Stimulated activated CD8-positive, alpha-beta memory T cell treated with anti-CD3 and anti-CD28 coated beads, Interleukin-15, amount 100 ng/mL, for 4 hours (primary cell): ENCODE measurements at places on chromosomes 6 and 20.

- no peak for DNase-seq
Measured at GRCh38 chr20:37490663-37491350, 30.2 kb upstream of the NNAT start.

GRCh38 chr6:146434732-146435390 is 108.8 kb upstream of the RAB32 start:
- no peak for DNase-seq

- no peak for DNase-seq
Measured at GRCh38 chr6:55499591-55499990, 79.4 kb downstream of the HMGCLL1 start.

GRCh38 chr6:150046943-150047342 is 21.6 kb upstream of the RAET1L start:
- no peak for DNase-seq

- DNase-seq = no peak
Measured at GRCh38 chr6:148959008-148959407, 212.2 kb downstream of the UST start.

DNA sequence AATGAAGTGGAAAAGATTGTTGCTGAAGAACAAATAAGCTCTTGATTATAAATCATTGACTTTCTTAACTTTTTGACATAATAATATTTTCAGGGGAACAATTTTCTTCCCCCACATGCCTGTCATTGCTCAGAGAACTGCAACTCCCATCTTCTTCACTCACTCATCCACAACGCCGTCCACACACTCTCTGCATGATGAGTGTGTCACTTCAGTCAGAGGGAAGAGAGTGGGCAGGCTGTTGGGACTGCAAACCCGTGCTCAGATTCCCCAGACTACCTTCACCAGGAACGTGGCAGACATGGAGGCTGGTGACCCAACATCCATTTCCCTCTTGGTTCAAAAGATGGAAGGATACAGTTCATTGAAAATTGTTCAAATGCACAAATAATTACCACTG is 650.8 kb downstream of the PRKN start:
- no peak for DNase-seq

GRCh38 chr20:57600320-57601210 is 19.7 kb downstream of the ZBP1 start:
- no peak for DNase-seq

- no peak for DNase-seq
Measured at GRCh38 chr6:4018924-4019236, 60.1 kb downstream of the FAM217A start.

DNA sequence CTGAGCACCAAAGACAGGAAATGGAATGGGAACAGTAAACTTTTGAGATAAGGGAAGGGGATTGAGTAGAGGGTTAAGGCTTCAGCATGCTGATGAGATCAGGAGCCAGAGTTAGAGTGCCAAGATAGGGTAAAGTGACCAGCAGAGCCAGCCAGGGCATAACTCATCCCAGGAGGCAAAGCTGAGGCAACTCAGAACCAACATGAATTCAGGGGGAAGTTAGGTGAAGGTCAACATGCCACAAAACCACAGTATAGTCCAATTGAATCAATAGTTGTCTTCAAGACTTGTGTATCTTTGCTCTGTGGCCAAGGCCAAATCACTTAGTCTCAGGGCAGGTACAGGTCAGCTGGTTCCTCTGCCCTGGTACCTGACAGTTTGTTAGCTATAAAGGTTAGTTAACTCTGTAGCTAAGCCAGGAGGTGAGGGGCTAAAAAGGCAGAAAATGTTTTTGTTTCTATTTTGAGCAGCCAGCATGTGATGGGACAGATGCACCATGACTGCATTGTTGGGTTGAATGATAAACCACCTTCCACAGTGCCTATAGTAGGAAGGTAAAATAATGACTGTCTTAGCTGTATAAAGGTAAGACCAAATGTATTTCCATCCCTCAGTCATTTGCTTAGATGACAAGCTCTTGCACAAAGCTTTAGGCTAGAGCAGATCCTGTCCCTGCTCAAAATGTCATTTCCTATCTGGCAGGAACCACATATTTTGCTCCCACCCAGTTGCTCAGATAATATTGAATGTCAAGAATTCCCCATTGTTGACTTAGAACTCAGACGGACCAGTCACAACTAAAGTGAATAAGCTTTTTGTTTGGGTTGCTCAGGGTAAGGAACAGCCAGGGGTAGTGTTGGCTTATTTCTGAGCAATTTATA is 15.8 kb downstream of the RNF8 start:
- no peak for DNase-seq

DNA sequence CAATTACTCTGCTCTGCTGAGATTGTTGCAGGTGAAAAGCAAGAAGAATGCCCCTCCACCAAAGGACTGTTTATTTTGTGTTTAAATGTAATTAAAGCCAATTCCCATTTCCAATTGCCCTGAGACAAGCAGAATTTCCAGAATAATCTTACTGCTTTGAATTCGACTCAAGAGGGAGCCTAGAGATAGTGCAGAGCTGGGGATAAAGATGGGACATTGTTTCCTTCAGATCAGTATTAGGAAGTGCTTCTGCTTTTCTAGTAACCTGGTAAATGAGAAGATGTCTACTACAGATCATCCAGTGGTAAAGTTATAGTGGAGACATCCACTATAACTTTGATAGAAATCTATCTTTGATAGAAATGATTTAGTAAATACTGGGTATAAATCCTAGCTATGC is 326.9 kb downstream of the UBE3D start:
- DNase-seq = no peak

DNA sequence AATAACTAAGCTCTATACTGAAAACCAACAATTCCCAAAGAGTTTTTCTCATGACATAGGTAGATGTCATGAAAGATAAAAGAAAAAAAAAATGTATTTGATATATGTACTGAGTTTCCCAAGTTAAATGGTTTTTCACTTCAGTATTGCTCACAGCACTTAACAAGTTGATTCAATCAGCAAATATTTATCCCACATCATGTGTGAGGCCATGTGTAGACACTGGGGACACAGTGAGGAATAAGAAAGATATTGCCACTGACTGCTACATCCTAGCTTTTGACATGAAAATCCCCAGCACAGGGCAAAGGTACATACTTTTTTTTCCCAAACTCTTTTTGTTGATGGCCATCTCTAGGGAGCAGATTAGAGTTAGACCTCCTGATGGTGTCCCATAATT is 25.3 kb downstream of the SPTLC3 start:
- DNase-seq = no peak

- peak; percentile 20 for DNase-seq
Measured at GRCh38 chr20:59006864-59007664, at the start of gene CTSZ. Gene CTSZ, minus strand, starts transcription at chr20:59007254. Its CDS starts 126 bp downstream, at chr20:59007128.

GRCh38 chr20:43040427-43040826 is 149.3 kb downstream of the PTPRT start:
- DNase-seq = no peak

DNA sequence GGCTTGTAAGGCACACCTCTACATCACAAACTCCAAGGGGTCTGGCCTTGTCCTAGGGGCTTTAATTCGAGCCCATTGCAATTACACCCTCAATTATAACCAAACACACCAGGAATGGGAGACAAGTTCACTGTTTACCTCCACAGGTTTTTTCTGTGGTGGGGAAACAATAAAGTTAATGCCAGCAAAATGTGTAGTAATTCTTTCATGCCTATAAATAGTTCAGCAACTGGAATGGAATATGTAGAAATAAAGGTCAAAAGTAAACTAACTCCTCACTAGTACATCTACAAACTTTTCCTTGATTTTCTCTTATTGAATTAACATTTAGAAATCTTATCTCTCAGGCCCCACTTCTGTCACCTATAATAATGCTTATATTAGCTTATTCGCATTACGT is 27.1 kb upstream of the RIPK1 start:
- no peak for DNase-seq

DNA sequence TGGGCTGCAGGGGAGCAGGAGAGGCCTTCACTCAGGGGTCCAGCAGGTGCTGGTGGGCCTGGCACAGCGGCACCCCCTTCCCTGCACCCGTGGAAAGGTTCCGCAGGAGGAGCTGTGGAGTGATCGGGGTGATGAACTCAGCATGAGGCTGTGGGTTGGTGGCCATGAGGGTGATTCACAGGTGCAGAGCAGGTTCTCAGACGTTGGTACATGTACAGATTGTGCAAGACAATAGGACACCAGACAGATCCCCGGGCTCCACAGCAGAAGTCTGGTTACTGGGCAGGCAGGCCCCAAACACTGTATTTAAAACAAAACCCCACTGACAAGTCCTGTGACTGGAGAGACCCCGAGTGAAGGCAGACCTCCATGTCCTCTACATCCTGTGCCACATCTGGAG is 151.6 kb upstream of the CDH4 start:
- no peak for DNase-seq

GRCh38 chr6:24431045-24431451 is 28.3 kb downstream of the MRS2 start:
- DNase-seq = no peak

DNA sequence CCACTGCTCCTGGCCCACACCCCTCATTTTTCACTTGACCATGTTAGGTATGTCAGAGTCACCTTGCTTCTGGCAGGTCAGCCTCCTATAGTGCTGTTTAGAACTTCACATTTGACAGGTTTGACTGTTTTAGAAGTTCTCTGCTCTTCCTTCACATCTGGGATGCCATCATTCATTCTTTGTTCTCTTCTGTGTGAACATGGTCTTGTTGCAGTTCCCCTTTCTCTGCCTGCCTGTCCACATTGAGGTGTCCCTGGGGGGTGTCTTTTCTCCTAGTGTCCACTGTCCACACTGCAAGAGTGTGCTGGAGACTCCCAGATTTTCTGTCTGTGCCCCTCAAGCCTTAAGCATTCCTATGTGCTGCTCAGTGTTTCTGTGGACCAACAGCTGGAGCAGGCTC is 89.5 kb downstream of the JARID2 start:
- no peak for DNase-seq

GRCh38 chr6:33126101-33126714 is 50.4 kb downstream of the HLA-DPB1 start:
- peak; percentile 27 for DNase-seq

GRCh38 chr6:26331218-26332073 is 33.6 kb upstream of the BTN3A2 start:
- DNase-seq = no peak

GRCh38 chr20:18858816-18859215 is 45.2 kb downstream of the SCP2D1 start:
- no peak for DNase-seq

DNA sequence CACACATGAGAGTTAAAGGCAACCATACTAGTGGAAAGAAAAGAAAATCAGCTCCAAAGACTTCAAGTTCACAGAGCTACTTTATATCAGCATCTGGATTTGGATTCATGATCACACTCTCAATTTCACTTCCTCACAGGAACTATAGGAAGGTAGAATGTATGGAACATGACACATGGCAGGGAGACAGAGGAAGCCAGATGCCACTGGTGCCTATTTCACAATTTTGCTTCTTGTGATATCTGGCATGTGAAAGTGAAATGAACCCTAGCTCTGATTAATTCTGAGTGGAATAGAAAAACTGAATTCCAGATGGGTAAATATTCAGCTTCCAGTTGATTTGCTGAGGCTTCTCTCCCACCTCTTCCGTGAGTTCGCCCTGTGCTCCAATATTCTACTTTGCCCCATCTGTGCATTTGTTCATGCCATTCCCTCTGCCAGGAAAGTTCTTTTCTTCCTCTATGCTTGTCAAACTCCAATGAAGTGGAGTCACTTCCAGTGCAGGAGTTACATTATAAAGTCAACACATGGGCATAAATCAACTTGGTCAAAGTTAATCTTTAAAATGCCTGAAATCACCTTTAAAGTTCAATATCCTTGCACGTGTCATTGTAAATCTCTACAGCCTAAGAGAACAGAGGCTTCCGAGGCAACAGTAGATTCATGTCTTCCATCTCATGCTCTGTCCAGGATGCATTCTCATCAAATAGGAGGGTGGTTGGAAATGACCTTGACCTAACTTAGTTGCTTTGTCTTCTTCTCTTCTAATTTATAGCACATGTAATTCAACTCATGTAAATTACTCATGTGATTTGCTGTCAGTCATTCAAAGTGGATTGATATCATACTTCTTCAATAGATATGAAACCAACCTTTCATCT is 275.3 kb downstream of the HIVEP2 start:
- no peak for DNase-seq

DNA sequence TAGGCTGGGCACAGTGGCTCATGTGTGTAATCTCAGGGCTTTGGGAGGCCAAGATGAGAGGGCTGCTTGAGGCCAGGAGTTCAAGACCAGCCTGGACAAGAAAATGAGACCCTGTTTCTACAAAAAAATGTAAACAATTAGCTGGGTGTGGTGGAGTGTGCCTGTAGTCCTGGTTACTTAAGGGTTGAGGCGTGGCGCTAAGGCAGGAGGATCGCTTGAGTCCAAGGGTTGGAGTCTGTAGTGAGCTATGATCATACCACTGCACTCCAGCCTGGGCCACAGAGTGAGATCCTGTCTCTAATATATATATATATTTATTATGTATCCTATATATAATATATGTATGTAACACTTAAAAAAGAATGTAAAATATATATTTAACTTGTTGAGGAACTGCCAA is 7.9 kb upstream of the ABRACL start:
- no peak for DNase-seq

- DNase-seq = no peak
Measured at GRCh38 chr20:25726357-25726756, 29.7 kb upstream of the ZNF337 start.

DNA sequence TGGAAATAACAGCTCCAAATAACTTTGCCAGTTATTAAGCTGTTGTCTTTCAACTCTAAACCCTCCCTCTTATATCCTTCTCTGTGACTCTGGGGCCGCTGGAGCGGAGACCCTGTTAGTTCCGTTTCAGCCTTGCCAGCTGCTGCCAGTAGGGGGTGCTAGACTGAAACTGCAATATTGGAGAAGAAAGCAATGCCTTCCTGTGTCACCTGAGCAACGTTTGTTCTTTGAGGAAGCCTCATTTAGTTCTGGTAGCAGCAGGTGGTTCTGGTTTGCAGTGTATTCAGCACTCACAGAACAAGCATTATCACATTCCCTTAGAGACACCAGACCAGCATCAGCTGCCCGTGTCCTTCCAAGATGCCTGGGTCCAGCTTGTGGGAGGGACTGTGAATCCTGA is 22.9 kb upstream of the JAG1 start:
- DNase-seq = no peak

GRCh38 chr6:69729870-69730449 is 66.8 kb downstream of the LMBRD1 start:
- DNase-seq = no peak

- no peak for DNase-seq
Measured at GRCh38 chr6:79724816-79725215, 93.7 kb downstream of the SH3BGRL2 start.

GRCh38 chr6:111357705-111358104 is 125.3 kb downstream of the REV3L start:
- no peak for DNase-seq

DNA sequence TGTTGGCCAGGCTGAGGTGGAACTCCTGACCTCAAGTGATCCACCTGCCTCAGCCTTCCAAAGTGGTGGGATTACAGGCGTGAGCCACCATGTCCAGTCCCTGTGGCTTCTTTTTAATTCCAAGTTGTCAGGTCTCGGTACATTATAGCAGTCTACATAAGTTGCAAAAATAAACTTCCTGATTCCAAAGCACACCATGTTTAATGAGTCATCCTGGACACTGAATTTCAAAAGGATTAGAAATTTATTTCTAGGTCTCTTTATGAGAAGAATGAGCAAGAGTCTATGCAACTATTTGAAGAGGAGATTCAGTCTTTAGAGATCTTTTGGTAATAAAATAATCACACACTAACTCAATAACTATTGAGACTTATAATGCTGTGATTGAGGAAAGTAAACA is 63.9 kb upstream of the MCHR2 start:
- no peak for DNase-seq

GRCh38 chr6:35034411-35035191 is 106.5 kb downstream of the TCP11 start:
- DNase-seq = no peak
